Hepatocyte (in vitro differentiated cells): ENCODE measurements at places on chromosomes 1 and 21. TPM values are rescaled to one million over a fixed set of nuclear protein-coding genes. Genes with fewer than 3 reads are reported as not detected.

Gene OR2L3
- polyA plus RNA-seq: not detected in 2 replicates

GRCh38 chr21:34630536-34631143 lies 15.7 kb upstream of the RCAN1 start:
- peak; percentile 67 for DNase-seq

Gene DDR2
- 15.7 and 21.6 TPM in 2 replicates for polyA plus RNA-seq

DNA sequence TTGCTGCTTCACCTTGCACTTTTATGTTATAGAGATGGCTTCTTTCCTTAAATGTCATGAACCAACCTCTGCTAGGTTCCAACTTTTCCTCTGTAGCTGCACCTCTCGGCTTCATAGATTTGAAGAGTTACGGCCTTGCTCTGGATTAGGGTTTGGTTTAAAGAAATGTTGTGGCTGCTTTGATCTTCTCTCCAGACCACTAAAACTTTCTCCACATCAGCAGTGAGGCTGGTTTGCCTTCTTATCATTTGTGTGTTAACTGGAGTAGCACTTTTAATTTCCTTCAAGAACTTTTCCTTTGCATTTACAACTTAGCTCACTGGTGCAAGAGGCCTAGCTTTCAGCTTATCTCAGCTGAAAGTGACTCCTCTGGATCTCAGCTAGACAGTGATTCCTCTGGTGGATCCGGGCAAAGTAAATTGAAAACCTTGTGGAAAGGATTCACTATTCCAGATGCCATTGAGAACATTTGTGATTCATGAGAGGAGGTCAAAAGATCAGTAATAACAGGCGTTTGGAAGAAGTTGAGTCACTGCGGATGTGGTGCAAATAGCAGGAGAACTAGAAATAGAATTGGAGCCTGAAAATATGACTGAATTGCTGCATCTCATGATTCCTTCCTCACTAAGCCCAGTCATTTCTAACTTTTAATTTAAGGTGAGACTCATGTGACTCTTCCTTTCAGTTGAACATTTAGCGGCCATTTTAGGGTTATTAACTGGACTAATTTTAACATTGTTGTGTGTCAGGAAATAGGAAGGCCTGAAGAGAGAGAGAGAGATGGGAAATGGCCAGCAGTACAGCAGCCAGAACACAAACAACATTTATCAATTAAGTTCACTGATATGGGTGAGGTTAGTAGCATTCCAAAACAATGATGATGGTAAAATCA lies 16.2 kb upstream of the RGS1 start:
- DNase-seq: peak; percentile 19

DNA sequence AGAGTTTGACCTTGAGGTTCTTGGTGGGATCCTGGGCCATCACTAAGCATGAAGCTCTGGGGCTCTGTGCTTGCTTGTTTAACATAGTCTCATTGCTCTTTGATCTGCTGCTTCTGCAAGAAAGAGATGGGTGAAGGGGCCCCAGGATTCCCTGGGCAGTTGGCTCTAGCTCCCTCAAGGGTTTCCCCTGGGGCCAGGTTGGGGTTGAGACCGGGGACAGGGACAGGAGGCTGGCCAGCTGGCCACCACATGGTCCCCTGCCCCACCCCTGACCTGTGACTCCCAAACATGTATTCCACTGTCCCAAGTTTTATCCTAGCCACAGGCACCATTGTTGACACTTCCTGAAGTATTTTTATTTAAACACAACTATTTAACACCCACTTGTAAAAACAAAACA lies 69.5 kb downstream of the FHAD1 start:
- no peak for DNase-seq

- peak; percentile 62 for DNase-seq
Measured at GRCh38 chr1:32447469-32448185, 17.2 kb upstream of the ZBTB8B start.

- DNase-seq: peak; percentile 10
Measured at GRCh38 chr1:72366466-72366865, 84.1 kb upstream of the NEGR1 start.

GRCh38 chr1:84386716-84387479 lies 11.4 kb upstream of the DNASE2B start:
- no peak for DNase-seq

- no peak for DNase-seq
Measured at GRCh38 chr1:51341876-51342496, 11.6 kb upstream of the TTC39A start.

DNA sequence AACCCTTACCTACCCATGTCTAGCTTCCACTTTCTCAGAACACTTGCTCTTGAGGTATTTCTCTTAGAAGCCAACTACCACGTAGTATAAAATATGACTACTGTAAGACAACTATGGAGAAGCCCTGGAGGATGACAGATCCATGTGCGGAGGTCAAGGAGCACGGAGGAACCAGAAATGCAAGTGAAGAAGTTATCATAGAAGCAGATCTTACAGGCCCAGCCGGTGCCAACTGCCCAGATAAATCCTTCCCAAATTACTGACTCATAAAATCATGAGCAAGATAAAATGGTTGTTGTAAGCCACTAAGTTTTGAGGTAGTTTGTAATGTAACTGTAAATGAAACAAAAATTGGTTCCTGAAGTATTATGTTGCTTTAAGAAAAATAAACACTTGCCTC lies 12.6 kb downstream of the GTF2B start:
- no peak for DNase-seq

DNA sequence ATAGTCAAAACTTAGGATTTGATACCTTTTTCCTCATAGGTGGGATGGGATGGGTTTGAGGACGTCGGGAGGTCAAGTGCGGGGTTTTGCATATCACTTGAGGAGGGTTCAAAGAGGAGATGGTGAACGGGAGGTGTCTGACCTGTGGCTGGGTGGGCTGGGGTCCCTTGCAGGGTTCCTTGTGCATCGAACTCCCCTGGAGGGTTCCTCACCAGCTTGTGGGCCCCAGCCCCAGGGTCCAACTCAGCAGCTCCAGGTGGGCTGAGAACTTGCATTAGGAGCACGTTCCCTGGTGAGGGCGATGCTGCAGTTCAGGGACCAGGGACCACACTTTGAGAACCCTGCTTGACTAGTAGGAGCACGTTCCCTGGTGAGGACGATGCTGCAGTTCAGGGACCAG lies 23.2 kb downstream of the TRPM2 start:
- DNase-seq: no peak
